Memory B cell (primary cell): ENCODE measurements at places on chromosomes 13 and 19.
A peak's percentile ranks its signal among the peaks of the same experiment; 100 is the strongest.

- no peak for DNase-seq
Measured at GRCh38 chr13:33265133-33265532, 20.4 kb downstream of the STARD13 start.

DNA sequence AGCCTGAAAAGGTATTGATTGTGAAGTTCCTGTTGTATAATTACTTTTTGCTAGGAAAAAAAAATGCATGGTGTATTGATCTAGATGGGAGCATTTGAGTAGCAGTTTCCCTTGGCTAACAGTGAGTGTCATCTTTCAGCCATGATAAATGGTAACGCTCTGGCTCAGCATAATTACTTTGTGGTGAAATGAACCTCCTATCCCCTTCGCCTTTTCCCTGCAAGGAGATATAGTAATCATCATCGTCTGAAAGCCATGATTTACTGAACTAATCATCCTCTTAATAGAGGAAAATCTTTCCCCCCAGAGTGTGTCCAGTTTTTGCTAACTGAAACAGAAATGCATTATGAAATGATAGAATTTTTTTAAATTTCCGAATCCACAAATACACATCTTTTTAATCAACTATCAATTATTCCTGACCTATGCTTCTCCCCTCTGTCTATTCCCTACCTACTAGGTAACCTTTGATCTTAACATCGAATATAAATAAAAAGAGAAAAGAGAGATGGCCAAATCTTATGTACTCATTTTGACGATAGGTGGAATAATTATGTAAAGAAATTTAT is 88.7 kb downstream of the MAB21L1 start:
- no peak for DNase-seq

DNA sequence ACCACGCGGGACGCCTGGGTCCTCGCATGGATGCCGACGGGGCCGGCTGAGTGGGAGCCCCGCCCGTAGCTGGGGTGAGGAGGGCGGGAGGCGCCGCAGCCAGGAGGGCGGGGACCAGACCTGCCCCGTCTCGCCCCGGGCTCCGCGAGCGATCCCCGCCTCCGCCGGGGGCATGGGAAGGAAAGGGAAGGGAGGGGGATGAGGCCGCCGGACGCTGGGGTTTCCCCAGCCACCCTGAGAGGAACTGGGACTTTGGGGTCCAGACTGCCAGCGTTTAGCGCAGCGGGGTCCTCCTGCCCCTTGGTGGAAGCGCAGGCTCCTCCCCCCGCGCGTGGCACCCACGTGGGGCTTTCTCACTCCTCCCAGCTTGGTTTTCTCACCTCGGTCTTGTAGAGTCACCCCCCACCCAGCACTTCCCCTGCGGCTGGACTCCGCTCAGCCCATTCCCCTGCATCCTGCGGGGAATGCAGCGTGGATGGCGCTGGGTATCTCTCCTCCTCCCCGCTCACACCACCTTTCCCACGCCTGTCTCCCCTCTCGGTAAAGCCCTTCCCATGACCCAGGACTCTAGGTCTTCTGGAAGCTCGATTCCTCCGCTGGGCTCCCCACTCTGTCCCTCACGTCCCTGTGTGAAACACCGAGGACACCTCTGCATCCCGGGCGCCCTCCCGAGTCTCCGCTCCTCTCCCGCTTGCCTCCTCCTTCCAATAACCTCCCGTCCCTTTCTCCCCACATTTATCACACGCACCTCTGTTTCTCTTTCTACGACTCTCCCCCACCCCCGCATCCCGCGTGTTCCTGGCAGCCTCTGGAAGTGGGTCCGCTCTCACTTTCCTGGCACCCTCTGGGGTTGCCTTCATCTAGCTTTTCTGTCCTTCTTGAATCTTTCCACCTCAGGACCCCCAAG is 2.1 kb downstream of the TGFB1 start:
- DNase-seq, result peak; percentile 89

GRCh38 chr13:61415058-61415721 is 459 bp downstream of the PCDH20 start:
- DNase-seq, result no peak

- DNase-seq, result no peak
Measured at GRCh38 chr13:75587679-75588078, 38.1 kb downstream of the UCHL3 start.
